ENCODE measurements at places on chromosomes 7 and 10.
A peak's percentile ranks its signal among the peaks of the same experiment; 100 is the strongest.

DNA sequence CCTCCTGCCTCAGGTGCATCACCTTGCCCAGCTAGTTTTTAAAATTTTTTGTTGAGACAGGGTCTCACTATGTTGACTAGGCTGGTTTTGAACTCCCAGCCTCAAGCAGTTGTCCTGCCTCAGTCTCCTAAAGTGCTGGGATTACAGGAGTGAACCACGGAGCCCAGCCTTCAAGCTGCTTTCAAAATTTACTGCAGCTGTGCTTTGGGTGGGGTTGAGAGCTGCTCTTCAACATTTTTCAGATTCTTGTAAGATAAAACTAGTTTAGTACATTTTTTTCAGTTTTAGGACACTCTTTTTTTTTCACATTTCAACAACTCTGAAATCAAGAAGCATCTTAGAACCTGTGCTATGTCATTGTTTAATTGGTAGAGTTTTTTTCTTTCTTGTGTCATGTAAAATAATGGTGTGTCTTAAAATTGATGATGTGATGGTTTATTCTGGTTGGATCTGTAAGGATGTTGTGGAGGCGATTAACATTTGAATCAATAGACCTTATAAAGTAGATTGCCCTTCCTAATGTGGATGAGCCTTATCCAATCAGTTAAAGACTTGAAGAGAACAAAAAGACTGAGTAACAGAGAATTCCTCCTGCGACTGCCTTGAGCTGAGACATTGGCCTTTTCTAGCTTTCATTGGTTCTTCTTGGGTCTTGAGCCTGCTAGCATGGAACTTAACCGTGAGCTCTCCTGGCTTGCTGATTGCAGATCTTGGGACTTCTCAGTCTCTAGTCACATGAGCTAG is 13.5 kb downstream of the PLEKHA8 start:
- DNase-seq = no peak

GRCh38 chr7:52909131-52909530 is 126.3 kb upstream of the POM121L12 start:
- no peak for DNase-seq

GRCh38 chr10:26685441-26685840 is 12.1 kb upstream of the PDSS1 start:
- no peak for DNase-seq

GRCh38 chr10:107011105-107011504 is 153.4 kb downstream of the SORCS1 start:
- DNase-seq = no peak

DNA sequence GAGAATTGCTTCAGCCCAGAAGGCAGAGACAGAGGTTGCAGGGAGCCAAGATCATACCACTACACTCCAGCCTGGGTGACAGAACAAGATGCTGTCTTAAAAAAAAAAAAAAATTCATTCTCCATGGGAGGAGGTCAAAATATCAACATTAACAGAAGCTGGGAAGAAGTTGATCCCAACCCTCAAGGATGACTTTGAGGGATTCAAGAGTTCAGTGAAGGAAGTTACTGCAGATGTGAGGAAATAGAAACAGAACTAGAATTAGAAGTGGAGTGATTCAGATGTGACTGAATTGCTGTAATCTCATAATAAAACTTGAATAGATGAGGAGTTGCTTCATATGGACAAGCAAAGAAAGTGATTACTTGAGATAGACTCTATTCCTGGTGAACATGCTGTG is 19.7 kb upstream of the RPEL1 start:
- no peak for DNase-seq

DNA sequence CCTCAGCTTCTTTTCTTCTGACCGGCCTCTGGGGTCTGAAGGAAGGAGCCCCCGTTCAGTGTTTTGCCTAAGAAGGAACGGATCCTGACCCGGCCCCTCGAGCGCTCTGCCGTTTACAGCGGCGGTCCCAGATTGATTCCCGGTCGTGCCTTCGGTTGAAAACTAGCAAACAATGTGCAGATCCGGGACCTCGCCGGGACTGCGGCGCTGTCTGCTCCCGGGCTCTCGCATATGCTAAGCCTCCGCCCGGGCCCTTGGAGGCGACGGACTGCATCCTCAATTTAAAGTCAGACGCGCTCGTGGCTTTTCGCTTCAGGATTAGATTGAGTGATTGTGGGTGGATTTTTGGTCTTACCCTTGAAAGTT is 559 bp downstream of the DBF4 start:
- DNase-seq = peak; percentile 65

DNA sequence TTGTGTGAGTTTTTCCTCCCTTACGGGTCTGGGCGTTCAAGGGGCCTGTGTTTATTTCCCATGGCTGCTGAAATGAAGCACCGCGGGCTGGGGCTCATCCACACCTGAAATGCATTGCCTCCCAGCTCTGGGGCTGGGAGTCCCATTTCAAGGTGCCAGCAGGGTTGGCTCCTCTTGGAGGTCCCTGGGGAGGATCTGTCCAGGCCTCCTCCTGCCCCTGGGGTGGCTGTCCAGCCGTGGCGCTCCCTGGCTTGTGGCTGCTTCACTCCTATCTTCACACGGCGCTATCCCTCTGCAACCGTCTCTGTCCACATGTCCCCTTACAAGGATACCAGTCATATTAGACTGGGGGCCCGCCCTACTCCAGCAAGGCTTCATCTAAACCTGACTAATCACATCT is 41.1 kb upstream of the CNPY1 start:
- no peak for DNase-seq

- no peak for DNase-seq
These were observed 685.2 kb downstream of the REEP3 start for GRCh38 chr10:64206409-64206808.

DNA sequence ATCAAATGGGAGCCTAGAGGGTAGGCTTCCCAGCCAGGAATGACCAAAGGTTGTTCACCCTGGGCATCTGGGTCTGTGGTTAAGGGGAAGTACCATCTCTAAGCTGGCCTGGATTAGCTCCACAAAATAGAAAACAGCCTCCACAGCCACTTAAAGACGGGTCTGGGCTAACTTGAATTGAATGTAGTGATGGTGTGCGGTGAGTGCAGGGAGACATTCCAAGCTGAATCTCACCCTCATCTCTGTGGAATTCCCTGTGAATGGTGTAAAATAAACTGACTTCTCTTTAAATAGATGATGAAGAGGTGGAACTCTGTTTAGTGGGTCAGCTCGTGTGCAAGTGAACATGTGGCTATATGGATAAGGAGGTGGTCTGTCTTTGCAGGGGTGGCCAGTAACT is 251.0 kb downstream of the DYNC1I1 start:
- DNase-seq = no peak

DNA sequence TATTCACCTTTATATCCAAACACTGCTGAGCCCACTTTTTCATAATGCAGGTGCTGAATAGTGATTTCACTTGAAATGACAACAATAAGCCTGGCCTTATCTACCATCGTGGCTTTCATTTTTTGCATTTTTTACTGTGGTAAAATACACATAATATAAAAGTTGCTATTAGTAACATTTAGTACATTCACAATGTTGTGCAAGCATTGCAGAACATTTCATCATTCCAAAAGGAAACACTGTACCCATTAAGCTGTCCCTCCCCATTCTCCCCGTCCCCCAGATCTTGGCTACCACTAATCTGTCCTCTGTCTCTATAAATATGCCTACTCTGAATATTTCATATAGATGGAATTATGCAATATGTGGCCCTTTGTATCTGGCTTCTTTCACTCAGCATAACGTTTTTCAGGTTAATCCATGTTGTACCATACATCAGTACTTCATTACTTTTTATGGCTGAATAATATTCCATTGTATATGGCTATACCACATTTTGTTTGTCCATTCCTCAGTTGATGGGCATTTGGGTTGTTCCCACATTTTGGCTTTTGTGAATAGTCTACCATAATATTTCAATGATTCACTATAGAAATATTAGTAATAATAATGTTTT is 68.5 kb upstream of the ARID5B start:
- DNase-seq = no peak

DNA sequence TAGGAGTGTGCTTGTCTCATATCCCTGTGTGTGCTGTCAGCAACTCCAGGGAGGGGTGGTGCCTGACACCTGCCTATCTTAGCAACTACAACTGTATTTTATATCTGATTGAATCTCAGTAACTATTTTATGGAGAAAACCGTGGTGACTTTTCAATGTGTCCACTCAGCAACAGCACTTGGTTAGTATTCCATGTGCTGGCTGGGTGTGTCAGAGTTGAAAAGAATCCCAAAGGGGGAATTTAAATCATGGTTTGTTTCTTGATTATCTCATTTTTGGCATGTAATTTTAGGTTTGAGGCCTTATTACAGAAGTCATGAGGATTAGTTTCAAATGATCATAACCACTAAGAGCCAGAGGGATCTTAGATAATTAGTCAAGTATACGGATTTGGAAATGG is 425.7 kb upstream of the FZD8 start:
- DNase-seq = no peak

DNA sequence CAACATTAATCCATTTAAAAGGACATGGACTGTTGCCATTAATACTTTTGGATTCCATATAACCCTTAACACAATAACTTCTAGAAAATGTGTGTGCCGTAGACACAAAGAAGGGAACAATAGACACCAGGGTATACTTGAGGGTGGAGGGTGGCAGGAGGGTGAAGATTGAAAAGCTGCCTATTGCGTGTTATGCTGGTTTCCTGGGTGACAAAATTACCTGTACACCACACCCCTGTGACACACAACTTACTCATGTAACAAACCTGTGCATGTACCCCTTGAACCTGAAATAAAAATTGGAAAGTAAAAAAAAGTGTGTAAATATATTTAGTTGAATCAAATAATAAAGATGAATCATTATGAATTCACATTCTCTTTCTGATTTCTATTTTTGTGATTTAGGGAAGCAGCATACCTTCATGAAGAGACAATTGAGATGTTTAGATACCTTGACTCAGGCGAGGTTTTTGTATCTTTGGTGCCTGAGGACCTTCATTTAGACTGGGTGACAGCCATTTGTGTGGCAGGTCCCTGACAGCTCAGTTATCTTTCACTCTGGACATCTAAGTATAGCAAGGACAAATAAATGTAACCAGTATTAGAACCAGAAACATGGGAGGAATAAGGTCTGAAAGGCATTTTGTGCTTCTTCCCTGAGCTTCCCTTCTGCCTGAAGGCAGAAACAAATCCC is 28.7 kb downstream of the GIMAP8 start:
- no peak for DNase-seq

- no peak for DNase-seq
These were observed 89.9 kb downstream of the APBB1IP start for GRCh38 chr10:26528048-26528447.

GRCh38 chr7:81645435-81645834 is 124.4 kb downstream of the HGF start:
- no peak for DNase-seq

DNA sequence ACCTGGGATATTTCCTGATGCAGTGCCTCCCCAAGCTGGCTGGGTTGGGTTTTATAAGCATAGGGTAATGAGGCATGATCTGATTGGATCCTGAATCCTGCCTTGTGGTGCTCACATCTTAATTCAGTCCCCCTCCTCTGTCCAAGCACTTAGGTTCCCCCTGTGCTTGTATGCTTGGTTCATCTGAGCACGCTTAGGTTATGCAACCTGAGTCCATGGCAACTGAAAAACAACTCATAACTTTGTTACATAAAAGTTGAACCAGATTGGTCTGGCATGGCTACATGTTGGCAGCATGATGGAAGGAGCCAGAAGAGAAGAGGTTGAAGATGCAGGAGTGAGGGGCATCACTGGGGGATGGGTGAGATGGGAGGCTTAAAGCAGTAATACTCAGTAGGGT is 57.3 kb upstream of the OSBPL3 start:
- no peak for DNase-seq

- no peak for DNase-seq
These were observed 66.5 kb downstream of the SYPL1 start for GRCh38 chr7:106045586-106045985.

DNA sequence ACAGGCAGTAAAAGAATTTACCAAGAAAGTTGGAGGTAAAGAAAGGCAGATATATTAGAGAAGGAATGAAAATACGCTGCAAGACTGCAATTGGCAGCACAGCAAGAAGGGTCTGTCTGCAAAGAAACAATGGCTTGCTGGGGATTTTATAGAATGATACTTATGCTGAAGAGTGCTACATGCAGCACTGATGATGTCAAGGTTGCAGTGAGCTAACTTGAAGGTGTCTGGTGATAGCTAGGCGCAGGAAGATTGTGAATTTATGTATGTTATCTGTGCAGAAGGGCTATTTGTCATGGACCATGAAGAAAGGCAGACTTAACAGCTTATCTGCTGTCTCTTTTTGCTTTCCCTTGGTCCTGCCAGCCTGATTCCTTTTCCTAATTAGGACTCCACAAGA is 319.3 kb upstream of the KMT2E start:
- no peak for DNase-seq

- no peak for DNase-seq
These were observed 127.4 kb upstream of the INHBA start for GRCh38 chr7:41830271-41830670.

GRCh38 chr10:77649333-77650331 is 12.0 kb upstream of the KCNMA1 start:
- DNase-seq = no peak

DNA sequence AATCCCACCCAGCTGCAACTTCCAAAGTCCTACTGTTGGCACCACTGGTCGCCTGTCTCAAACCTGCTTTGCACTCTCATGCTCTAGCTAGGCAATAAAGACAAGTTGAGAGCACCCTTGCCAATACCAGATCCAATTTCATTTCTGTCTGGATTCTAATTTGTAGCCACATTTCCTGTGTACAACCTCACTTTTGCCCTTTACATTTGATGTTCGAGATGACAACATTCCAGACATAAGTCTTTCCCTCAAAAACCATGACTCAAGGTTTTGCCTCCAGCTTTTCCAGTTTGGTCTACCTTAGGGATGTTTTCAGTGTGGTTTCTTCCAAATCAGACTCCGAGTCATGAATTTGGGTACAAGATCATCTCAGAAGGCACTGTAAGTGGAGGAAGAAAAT is 309.0 kb downstream of the GPAM start:
- no peak for DNase-seq

GRCh38 chr10:48770561-48771089 is 86.0 kb downstream of the WDFY4 start:
- DNase-seq = no peak

- DNase-seq = no peak
These were observed 170.4 kb upstream of the C7orf33 start for GRCh38 chr7:148419856-148420832.

DNA sequence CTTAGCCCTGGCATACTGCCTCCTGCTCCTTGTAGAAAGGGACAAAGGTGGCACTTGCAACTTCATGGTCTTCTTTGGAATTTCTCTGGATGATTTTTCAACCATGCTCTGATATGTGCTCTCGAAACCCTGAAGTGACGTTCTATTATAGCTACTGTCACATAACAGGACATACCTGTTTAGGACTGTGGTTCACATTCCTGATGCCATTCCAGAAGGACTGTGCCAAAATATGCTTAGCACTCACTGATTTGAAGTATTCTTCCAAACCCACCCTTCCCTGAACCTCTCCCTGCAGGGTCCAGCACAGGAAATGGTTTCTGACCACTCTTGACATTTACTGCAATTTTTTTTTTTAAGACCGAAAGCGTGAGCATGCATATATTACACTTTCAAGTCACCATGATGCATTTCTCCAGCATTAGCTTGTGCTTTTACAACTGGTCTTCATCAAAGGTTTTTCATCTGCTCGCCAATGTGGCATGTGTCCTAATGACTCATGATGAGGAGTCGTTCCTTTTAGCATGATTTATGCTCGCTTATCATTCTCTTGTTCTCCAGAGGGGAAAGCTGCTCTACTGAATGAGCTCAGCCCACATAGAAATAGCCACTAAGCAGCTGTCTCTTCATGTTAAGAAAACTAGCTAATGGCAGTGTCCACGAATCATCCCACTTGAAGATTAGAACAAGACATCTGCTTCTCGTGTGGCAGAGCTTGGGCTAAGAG is 135.2 kb downstream of the ADAM12 start:
- DNase-seq = no peak

- no peak for DNase-seq
These were observed 147.3 kb downstream of the ZMYND11 start for GRCh38 chr10:282294-283139.

All from stimulated activated naive CD8-positive, alpha-beta T cell treated with anti-CD3 and anti-CD28 coated beads, Interleukin-15, Interleukin-2, amounts not matched to agents 100 U/mL and 50 U/mL, for 24 hours (primary cell).